8988T (cell line): ENCODE measurements at places on chromosomes 7 and 10.

- peak; percentile 67 for DNase-seq
Measured at GRCh38 chr10:71608819-71609768, 110.5 kb downstream of the C10orf105 start.

GRCh38 chr7:140201393-140201792 lies 24.6 kb upstream of the KDM7A start:
- no peak for DNase-seq

DNA sequence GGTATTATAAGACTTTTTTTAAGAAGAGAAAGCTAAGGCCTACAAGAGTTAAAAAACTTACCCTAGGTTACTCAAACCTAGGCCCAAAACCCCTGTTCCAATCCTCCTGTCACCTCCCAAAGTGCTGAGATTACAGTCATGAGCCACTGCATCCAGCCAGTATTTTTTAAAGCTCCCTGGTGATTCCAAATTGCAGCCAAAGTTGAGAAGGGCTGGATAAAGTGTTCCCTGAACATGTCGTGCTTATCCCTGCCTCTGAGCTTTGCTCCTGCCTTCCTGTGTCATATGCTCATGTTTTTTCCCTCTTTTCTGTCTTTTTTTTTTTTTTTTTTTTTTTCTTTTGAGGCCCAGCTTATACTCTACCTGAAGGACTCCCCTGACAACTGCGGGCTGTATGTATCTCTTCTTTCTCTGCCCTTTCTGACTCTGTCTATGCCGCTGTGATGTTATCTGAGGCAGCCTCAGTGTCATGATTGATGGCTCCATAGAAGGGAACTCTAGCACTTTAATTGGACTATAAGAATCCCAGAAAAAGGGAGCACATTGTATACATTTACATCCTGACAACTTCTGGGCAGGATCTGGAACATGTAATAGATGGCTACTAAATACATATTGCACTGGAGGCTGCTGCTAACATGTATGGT lies 8.0 kb downstream of the AKR1B10 start:
- DNase-seq, result no peak

DNA sequence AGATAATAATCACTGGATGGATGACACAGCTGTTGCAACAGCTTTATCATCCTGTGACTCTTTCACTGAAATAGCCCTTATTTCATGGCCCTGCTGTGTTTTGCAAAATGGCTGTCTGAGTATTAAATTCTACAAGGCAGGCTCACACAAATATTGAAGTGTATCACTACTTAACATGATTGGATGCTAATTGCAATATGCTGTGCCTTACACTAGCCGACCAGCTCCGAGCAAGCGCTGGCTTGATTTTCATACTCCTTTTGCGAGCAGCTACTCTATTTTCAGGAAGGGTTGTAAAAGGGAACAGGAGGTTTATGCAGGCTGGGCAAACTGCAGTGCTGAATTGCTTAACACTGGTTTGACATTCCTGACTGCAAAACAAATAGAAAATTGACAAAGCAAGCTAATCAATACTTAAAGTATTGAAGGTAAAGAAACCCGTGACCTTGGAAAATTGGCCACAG lies 121.6 kb downstream of the CACNB2 start:
- no peak for DNase-seq

GRCh38 chr7:156816943-156817572 lies 75.9 kb downstream of the LMBR1 start:
- no peak for DNase-seq

- no peak for DNase-seq
Measured at GRCh38 chr7:155880721-155881120, 68.5 kb upstream of the SHH start.

DNA sequence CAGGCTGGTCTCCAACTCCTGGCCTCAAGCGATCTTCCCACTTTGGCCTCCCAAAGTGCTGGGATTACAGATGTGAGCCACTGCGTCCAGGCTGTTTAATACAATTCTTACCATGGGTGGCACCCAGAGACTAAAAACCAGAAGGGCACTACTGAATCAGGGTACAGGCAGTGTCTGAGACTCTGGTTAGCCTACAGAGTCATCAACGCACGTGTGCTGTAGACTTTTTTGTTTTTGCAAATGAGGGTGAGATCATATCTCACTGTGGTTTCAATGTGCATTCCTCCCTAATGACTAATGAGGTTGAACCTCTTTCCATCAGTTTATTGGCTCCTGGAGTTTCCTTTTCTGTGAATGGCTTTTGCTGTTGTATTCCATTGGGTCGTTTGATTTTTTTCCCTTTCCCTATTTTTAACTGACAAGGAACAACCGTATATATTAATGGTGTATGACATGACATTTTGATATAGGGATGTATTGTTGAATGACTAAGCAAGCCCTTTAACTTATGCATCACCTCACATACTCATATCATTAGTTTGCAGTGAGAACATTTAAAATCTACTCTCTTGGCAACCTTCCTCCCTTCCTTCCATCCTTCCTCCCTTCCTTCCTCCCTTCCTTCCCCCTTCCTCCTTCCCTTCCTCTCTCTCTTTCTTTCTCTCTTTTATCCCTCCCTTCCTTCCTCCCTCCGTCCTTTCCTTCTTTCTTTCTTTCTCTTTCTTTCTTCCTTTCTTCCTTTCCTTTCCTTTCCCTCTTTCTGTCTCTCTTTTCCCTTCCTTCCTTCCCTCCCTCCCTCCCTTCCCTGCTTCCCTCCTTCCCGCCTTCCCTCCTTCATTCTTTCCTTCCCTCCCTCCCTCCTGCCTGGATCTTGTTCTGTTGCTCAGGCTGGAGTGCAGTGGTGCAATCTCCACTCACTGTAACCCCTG lies 9.3 kb upstream of the TMEM270 start:
- DNase-seq, result no peak

- DNase-seq, result no peak
Measured at GRCh38 chr7:115299397-115300037, 377.6 kb downstream of the MDFIC start.

DNA sequence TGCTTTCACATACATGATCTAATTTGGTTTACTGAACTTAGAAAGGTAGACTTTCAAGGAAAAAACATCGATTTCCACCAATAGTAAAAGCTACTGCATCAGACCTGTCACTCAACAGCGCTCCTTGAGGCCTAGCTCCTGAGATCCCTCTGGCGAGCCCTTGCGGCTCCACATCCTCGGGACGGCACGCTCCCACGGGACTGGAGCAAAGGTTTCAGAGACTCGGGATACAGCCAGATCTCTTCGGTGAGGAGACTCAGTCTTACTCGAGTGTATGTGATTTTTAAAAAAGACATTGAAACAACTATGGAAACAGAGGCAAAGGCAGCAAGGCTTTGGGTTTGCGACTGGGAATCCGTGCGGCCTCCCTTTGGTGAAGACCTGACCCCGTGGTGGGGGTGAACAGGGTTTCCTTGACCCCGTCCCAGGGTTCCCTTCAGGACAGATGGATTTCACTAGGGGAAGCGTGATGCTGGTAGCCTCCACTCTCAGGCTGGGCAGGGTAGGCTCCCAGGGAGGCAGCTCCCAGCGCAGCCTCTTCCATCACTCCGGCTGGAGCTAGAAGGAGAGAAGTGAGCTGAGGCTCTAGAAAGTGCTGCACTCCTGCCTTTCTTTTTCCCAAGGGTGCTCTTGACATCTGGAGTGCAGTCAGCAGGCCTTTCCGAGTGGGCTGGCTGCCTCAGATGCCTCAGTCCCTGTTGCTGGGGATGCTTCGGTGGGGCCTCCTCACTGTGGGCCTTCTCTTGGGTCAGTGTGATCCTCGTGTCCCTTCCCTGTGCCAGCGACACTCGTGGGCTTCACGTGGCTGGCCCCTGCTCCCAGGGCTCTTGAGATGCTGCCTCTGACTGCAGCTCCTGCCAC lies 5.8 kb upstream of the ATP6V0E2 start:
- DNase-seq, result no peak

DNA sequence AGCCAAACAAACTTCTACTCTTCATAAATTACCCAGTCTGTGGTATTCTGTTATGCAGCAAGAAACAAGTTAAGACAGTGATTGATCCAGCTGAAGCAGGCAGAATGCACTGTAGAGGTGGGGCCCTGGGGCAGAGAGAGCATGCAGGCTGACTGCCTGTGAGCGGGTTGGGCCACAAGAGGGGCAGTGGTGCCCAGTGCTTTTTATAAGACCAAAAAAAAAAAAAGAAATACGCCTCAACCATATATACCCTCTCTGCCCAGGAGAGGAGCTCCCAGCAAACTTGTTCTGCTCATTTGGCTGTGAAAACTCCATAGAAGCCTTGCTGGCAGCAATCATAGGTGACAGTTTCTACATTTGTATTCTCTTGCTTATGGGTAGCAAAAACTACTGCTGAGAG lies 104.7 kb downstream of the SORBS1 start:
- no peak for DNase-seq

GRCh38 chr7:2983586-2983985 lies 60.1 kb downstream of the CARD11 start:
- no peak for DNase-seq

GRCh38 chr7:111006040-111006439 lies 84.9 kb upstream of the LRRN3 start:
- DNase-seq, result no peak

DNA sequence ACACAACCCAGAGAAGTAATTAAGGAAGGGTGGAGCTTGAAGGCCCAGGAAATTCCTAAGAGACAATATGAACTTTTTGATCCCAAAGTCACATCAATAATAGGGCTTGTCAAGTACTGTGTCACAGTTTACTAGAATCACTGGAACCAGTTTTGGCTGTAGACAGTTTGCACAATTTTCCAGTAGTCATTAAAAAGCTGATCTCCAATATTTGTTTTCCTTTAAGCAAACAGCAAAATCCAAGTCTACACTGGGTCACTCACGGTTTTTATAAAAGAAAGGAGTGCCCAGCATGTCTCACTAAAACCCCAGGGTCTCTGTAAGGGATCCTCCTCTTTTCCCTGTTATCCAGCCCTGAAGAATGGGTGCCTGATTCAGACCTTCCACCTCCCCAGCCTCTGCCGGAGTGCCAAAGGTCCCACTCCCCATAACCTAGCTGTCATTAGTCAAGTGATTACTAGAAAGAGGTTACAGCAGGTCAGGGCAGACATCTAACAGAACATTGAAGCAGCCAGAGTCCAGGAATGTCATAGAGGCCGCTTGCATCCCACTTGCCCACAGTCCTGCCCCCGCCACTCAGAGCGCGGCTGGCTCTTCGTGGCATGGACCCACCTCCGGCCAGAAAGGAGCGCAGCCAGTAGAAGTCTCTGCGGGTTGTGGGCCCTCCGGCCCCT lies 552 bp downstream of the SLC25A16 start:
- no peak for DNase-seq

- no peak for DNase-seq
Measured at GRCh38 chr7:151051108-151051507, 2.8 kb downstream of the ASIC3 start.

GRCh38 chr10:78335691-78336401 lies 302.2 kb downstream of the RPS24 start:
- no peak for DNase-seq

DNA sequence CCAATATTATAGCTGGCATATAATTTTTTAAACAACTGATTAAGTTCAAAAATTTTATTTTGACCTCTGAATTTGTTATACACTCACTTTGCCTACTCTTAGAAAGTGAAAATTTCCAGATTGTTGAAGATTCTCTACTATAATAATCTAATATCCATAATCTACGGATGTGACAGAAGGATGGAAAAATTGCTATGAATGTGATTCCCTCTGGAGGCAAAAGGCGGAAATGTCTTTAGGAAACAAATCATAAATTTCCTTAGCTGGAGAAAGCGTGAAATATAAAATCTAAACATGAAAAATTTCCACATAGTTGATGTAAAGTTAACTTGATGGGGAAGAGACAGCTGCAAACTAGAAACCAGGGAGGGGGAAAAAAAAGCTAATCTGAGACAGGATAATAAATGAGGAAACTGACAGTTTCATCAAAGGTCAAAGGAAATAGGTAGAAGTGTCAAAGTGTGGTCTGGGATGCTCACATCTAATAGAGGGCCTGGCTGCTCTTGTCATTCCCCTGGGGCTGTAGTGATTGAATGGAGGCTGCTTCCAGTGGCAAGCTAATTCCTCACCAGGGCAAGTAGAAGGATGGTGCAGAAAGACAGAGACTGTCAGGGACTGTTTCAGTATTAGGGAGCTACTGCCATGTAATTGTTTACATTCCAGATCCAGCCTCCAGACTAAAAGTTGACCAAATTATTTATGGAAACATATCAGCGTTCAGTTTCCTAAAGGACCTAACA lies 264.5 kb downstream of the SDHAF3 start:
- DNase-seq, result no peak

- no peak for DNase-seq
Measured at GRCh38 chr10:124047427-124048152, 45.8 kb downstream of the CHST15 start.

DNA sequence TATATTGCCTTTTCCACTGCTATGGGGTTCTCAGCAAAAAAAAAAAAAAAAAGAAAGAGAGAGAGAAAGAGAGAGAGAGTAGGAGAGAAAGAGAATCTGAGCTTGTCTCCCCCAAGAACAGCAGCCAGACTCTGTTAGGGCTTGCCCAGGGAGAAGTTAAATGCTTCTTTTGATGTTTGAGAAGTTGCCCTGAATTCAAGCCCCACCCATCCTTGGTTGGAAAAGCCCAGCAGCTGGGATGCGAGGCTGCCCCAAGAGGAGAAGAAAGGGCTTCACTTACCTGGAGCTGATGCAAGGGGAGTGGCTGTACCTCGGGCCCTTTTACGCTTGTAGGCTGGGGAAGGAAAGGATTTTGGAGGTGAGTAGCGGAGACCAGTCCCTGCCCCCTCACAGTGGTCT lies 20.9 kb upstream of the MGMT start:
- DNase-seq, result no peak

GRCh38 chr7:22833957-22834356 lies 11.3 kb upstream of the TOMM7 start:
- DNase-seq, result no peak

GRCh38 chr7:19376538-19376937 lies 231.3 kb upstream of the FERD3L start:
- no peak for DNase-seq

DNA sequence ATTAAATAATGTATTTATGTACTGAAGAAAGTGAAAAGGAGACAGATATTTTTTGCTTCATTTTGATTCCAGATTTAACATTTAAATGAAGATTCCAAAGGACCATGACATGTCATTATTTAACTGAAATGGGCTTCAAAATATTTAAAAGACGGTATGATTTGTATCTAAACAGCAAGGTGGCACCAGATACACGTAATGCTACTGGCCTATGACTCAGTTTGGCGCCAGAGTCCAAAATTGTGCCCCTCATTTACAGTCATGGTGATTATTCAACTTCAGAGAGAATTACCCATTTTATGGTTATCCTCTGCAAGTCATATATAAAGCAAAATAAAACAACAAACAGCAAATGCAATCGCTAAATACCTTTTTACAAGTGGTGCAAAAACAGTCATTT lies 94.5 kb downstream of the ETV1 start:
- DNase-seq, result no peak

GRCh38 chr10:17229967-17230682 lies 2.1 kb downstream of the VIM start:
- peak; percentile 35 for DNase-seq

DNA sequence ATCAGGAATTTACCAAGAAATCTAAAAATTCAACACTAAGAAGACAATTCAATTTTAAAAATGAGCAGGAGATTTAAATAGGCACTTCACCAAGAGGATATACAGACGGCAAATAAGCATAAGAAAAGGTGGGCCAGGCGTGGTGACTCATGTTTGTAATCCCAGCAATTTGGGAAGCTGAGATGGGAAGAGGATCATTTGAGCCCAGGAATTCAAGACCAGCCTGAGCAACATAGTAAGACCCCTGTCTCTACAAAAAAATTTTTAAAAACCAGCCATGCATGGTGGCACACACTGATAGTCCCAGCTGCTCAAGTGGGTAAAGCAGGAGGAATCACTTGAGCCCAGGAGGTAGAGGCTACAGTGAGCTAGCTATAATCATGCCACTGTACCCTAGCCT lies 3.5 kb upstream of the AKR1D1 start:
- no peak for DNase-seq
